ENCODE measurements at places on chromosomes 7 and 10. TPM values are rescaled to one million over a fixed set of nuclear protein-coding genes. Genes with fewer than 3 reads are reported as not detected.
A peak's percentile ranks its signal among the peaks of the same experiment; 100 is the strongest.

The KAZALD1 gene
- total RNA-seq = 1.2 TPM

DNA sequence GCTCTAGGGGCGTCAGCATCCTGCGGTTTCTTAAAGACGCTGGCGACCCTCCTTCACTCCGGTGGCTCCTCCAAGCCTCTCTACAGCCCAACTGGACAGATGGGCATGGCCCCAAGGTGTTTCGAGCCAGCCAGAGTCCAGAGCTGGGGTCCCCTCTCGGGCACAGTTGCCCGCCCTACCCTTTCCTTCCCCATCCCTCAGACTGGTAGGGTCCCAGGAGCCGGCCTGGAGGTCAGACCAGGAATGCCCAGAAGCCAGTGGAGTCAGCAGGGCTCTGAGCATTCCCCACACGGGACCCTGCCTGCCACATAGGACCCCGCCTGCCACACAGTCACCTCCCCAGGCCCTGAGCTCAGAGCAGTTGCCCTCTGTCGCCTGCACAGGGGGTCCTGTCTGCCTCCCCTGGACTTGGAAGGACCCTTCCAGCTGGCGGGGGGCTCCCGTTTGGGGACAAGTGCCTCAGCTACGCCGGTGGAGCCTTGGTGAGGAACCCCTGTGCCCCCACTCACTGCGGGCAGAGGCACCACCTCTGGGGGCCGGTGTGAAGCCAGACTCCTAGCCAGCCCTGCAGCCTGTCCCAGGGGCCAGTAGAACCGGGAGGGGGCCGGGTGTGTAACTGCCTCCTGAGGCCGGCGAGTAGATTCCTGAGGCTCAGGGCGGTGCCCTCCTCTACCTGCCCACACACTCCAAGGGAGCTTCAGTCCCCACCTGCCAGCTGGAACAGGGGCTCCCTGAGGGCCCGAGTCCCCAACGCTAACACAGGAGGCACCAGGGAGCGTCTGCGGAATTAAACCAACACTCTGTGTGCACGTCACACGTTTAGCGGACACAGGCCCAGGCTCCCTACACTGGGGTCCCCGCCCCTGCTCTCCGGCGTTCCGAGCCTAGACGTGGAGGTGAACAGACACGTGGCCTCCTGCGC is 19.4 kb upstream of the PDGFA start:
- peaks cover 3% of the 10 kb centered on the region for H3K4me1 ChIP-seq
- H3K4me3 ChIP-seq = no peak overlapping the region
- peak; percentile 39 for DNase-seq
- no peaks in the 10 kb centered on the region for H3K36me3 ChIP-seq
- no peak overlapping the region for H3K27ac ChIP-seq
- H3K27me3 ChIP-seq = no peaks in the 10 kb centered on the region

DNA sequence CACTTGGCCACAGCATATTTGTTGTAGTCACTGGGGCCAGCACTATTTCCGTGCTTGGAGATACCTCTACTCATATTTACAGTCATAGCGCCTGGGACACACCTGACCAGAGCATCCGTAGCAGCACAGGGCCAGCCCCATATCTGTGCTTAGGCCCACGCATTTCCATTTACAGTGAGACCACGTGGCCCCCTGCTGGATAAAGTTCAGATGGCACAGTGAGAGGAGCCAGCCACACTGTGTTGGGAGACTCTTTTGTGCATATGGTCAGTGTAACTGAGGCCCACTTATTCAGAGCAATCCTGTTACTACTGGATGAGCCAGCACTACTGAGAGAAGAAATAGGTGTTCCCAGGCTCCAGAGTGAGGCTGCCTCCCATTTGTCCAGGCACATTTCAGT is 455.3 kb downstream of the REEP3 start:
- no peaks in the 10 kb centered on the region for H3K4me1 ChIP-seq
- no peak overlapping the region for H3K27ac ChIP-seq
- H3K27me3 ChIP-seq = no peaks in the 10 kb centered on the region
- no peaks in the 10 kb centered on the region for H3K36me3 ChIP-seq
- no peak overlapping the region for H3K4me3 ChIP-seq

DNA sequence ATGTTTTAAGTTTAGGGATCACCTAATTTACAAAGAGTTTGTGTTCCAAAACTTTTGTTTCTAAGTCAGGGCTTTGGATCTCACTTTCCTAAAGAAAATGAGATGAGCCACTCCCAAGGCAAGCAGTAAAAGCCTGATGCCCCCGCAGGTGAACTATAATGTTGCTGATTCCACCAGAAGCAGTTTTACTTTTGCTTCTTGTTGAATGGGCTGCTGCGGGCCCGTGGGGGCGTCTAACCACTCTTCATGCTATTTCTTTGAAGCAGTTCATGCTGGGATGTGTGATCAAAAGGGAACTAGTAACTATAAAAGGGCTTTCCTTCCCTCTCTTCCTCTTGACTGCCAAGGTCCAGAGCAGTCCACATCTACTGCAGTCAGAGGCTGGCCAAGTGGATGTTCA is 118.7 kb upstream of the NEBL start:
- no peaks in the 10 kb centered on the region for H3K27me3 ChIP-seq
- DNase-seq = peak; percentile 60
- no peaks in the 10 kb centered on the region for H3K4me1 ChIP-seq
- no peak overlapping the region for H3K27ac ChIP-seq
- H3K36me3 ChIP-seq = no peaks in the 10 kb centered on the region

GRCh38 chr10:93687737-93688136 is 14.7 kb downstream of the FRA10AC1 start:
- H3K36me3 ChIP-seq = peaks cover 15% of the 10 kb centered on the region
- H3K4me1 ChIP-seq = peaks cover 14% of the 10 kb centered on the region
- H3K27me3 ChIP-seq = no peaks in the 10 kb centered on the region
- DNase-seq = no peak
- no peak overlapping the region for H3K4me3 ChIP-seq
